GM23248 (cell line): ENCODE measurements at places on chromosomes 3 and 15.

DNA sequence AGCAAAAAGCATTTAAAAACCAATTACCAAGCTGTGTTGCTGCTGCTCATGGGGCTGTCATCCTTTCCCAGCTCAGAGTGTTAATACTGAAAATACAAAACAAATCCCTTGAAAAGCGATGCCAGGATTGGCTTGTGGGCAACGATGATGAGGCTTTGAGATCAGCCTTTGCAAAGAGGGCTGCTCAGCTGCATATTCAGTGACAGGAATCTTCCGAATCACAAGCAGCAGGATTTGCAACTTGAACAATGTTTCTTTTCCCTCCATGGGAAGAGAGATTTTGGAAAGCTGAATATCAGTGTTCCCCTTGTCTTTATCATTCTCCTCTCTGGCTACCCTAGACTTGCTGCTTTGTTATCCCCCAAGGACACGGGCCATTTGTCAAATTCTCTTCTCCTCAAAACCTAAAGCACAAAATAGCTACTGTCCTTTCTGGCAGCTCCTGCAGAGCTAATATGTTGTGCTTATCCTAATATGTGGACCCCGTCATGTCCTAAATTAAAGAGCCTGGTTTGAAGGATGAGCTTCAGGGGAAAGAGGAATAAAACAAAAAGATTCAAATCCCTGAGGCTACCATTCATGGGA, 375.8 kb downstream of the GAP43 start:
- no peak for DNase-seq

DNA sequence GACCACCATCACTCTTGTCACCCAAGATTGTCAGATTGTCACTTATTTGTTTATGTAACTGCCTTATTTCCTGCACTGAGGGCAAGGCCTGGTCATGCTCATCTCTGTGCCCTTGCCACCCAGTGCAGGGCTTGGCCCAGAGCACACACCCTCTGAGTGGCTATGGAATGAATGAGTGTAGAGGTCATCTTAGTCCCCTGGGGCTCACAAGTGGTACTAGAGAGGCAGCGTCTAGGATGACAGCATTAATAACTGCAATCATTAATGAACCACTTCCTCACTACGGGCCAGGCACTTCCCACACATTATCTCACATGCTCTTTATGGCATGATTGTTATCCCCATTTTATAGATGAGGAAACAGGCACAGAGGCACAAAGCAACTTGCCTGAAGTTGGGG, 117.0 kb downstream of the SMAD6 start:
- peak; percentile 59 for DNase-seq

DNA sequence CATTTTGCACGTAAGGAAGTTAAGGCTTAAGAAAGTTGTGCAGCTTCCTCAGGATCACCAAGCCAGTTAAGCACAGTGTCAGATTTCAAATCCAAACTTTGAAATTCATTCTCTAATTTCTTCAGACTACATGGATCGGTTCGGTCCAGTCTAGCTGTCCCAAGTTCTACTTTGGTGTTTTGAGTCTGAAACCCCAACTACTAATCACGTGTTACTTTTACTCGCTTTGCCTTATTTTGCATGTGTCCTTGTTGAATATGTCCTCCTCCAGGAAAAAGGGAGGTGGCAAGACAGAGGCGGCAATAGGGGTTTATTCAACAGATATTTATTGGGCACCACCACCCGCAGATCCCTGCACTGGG, 522 bp upstream of the GXYLT2 start:
- peak; percentile 40 for DNase-seq

GRCh38 chr3:18247776-18248310, 177.3 kb downstream of the SATB1 start:
- no peak for DNase-seq
